ENCODE measurements at places on chromosomes 12 and 14.

DNA sequence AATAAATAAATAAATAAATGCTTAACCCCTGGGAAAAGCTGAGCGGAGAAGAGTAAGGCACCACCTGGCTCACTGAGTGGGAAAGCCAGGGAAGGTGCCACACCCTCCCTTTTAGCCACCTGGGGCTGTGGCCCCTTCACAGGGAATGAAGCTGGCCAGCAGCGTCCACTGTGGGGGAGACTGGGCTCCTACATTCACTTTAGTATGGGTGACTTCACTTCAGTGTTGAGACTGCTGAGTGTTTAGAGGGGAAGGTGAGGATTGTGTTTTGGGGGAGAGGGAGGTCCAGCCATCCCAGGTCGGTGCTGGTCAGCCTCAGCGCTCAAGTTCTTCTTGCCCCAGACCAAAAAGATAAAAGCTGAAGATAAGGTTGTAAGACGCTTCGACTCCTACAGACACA lies 1.6 kb downstream of the NAB2 start:
- DNase-seq, result no peak

DNA sequence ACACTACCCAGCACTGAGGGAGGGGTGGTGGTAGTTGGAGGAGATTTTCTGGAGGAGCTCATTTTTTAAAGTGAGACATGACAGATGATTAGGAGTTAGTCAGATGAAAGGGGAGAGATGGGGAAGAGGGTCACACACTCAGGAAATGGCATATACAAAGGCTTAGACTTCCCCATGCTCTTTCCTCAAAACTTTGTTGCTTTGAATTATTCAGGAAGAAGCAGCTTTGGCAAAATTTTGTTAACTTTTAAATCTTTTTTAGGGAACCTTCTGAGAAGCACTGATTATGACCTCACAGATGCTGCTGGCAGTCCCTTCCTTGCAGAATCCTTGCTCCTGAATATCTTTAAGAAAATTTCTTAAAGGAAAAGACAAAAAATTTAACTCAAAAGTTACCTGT lies 19.8 kb downstream of the ALDH6A1 start:
- DNase-seq, result no peak

GRCh38 chr14:30005114-30005808 lies 77.6 kb upstream of the PRKD1 start:
- DNase-seq, result no peak

DNA sequence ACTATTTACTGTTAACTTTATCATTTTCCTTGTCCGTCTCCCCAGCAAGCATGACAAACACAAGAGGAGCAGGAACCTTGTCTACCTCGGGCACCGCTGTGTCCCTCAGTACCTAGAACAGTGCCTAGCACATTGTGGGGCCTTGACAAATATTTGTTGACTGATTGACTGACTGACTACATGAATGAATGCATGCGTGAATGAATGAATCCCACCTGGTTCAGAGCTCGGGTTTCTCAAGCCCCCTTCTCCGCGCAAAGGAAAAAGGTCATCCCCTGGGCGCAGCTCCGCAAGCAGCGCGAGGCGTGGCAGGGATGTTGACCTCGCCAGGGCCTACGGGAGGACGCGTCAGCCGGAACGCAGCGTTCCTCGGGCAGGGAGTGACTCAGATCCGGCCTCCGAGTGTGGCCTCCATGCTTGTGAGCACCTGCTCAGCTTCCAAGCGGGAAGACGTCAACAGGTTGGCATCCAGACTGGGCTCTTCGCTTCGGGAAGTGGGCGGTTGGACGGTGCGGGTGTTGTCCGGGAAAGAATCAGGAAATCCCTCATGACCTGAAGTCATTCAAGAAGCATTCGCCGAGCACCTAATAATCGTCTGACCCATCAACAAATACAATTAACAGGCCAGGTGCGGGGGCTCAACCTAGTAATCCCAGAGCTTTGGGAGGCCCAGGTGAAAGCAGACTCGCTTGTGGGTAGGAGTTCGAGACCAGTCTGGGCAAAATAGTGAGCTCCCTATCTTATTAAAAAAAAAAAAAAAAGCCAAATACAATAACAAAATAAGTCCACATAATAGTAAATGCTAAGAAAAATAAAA lies 13.9 kb upstream of the UBC start:
- DNase-seq, result no peak

- no peak for DNase-seq
These were observed 42.6 kb downstream of the TRAF3 start for GRCh38 chr14:102819747-102820330.
